SK-N-SH (cell line): ENCODE measurements at places on chromosomes 3 and 15. TPM values are rescaled to one million over a fixed set of nuclear protein-coding genes. Genes with fewer than 3 reads are reported as not detected.

- H3K27ac ChIP-seq, result no peak overlapping the region
- H3K36me3 ChIP-seq, result no peaks in the 10 kb centered on the region
These were observed 57.3 kb upstream of the GRM7 start for GRCh38 chr3:6803619-6804018.

GOLGA8T gene
- polyA plus RNA-seq, result 0.06 TPM in 1 of 2 replicates, not detected in the other

IL20RB gene
- 0.58 and 0.78 TPM in 2 replicates for polyA plus RNA-seq

ANKRD63 gene
- not detected in 2 replicates for polyA plus RNA-seq

NRG4 gene
- polyA plus RNA-seq, result not detected in 2 replicates

DNA sequence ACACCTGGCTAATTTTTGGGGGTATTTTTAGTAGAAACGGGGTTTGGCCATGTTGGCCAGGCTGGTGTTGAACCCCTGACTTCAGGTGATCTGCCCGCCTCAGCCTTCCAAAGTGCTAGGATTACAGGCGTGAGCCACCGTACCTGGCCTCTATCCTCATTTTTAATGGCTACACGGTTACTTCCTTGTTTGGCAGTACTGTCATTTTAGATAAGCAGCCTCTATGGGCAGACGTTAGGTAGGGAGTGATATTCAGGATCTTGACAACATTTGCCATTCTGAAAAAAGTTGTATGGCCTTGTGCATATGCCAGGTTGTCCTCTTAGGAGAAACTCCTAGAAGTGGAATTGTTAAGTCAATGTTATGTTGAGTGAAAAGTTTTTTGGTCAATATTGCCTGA, 141.7 kb downstream of the ITPR1 start:
- no peak overlapping the region for H3K4me3 ChIP-seq
- H3K36me3 ChIP-seq, result 0 out of 2 replicates have a peak, but pooled peaks cover 2% of the 10 kb centered on the region
- DNase-seq, result no peak
- no peaks in the 10 kb centered on the region for H3K27me3 ChIP-seq
- H3K27ac ChIP-seq, result no peak overlapping the region

DNA sequence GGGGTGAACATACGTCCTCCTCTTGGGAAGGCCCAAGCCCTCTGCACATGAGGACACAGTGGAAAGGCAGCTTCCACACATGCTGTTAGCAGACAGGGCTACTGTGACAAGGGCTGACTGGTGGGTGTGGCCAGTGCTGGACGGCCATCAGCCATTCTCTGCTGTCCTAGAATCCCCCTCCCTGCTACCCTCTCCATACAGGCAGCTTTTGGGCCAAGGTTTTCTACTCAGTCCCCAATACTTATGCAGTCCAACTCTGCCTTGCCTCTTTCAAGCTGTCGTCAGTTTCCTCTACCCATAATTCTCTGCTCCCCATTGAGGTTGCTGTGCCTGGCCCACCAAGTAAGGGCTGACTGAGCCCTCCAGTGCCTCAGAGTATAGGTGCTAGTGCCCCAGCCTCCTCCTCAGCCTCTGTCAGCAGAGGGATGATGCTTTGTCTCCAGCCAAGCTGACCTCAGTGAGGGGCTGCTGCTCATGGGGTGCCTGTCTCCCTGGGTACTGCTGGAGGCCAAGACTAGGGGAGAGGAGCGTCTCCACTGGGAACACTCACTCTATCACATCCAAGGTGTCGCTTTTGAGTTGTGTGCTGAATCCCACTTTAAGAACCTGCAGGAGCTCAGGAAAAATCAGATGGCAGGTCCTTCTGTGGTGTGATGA, 2.8 kb downstream of the LOXL1 start:
- no peak overlapping the region for H3K4me3 ChIP-seq
- H3K4me1 ChIP-seq, result peaks cover 59% of the 10 kb centered on the region
- no peak for DNase-seq
- H3K36me3 ChIP-seq, result no peaks in the 10 kb centered on the region
- no peaks in the 10 kb centered on the region for H3K27me3 ChIP-seq

- no peaks in the 10 kb centered on the region for H3K4me1 ChIP-seq
- no peak overlapping the region for H3K4me3 ChIP-seq
- H3K36me3 ChIP-seq, result no peaks in the 10 kb centered on the region
- H3K27ac ChIP-seq, result no peak overlapping the region
- H3K27me3 ChIP-seq, result no peaks in the 10 kb centered on the region
These were observed 632.7 kb downstream of the CADM2 start for GRCh38 chr3:85591451-85591850.

GRCh38 chr15:92652576-92652966, 3.0 kb downstream of the FAM174B start:
- no peak overlapping the region for H3K27ac ChIP-seq
- H3K27me3 ChIP-seq, result no peaks in the 10 kb centered on the region
- no peaks in the 10 kb centered on the region for H3K4me1 ChIP-seq
- no peak for DNase-seq
- no peaks in the 10 kb centered on the region for H3K36me3 ChIP-seq
- H3K4me3 ChIP-seq, result no peak overlapping the region

GRCh38 chr15:24318981-24319380, 356.6 kb upstream of the NPAP1 start:
- H3K27me3 ChIP-seq, result no peaks in the 10 kb centered on the region
- H3K27ac ChIP-seq, result no peak overlapping the region
- H3K4me1 ChIP-seq, result no peaks in the 10 kb centered on the region
- H3K36me3 ChIP-seq, result no peaks in the 10 kb centered on the region

DNA sequence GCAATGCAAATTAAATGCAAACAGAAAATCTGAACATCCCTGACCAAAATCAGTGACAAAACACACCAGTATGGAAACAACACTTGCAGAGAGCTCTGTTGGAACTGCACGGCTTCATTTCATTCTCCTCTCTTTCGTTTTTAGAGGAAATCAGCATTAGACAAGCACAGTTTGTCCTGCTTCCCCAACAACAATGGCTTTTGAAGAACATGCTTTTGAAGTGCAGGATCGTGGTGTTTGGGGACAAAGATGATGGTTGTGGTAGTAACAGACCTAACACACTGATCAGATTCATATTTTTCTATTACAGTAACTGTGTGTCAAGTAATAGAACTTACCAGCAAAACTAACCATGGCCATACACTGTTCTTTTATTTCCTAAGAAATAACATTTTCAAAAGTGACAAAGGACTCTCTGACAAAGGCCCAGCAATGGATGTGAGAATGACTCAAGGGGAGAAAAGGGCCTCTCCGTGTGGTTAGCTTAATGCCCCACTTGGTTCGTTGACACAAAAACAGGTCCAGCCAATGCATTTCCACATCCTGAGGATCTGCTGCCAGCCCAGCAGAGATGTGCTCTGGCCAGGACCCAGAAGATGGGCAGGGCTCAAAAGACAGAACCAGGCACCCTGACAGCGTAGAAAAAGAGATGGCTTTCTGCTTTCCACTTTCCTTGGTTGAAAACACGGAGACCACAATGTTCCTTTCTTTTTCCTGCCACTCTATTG, 84.1 kb downstream of the CCNL1 start:
- 0 out of 2 replicates have a peak, but pooled peaks cover 16% of the 10 kb centered on the region for H3K4me1 ChIP-seq
- no peak overlapping the region for H3K4me3 ChIP-seq
- H3K27ac ChIP-seq, result no peak overlapping the region
- no peaks in the 10 kb centered on the region for H3K27me3 ChIP-seq

GRCh38 chr3:168251371-168251770, 155.6 kb upstream of the GOLIM4 start:
- no peaks in the 10 kb centered on the region for H3K4me1 ChIP-seq
- peaks cover 28% of the 10 kb centered on the region for H3K27me3 ChIP-seq
- H3K36me3 ChIP-seq, result no peaks in the 10 kb centered on the region
- no peak for DNase-seq

DNA sequence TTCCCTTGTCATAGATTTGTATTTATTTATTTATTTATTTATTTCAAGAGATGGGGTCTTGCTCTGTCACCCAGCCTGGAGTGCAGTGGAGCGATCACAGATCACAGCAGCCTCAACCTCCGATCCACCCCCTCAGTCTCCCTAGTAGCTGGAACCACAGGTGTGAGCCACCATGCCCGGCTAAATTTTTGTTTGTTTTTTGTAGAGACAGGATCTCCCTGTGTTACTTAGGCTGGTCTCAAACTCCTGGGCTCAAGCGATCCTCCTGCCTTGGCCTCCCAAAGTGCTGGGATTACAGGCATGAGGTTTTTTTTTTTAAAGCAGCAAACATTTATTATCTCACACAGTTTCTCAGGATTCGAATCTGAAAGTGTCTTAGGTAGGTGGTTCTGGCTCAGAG, 2.5 kb downstream of the TTBK2 start:
- DNase-seq, result no peak
- no peaks in the 10 kb centered on the region for H3K36me3 ChIP-seq
- no peaks in the 10 kb centered on the region for H3K27me3 ChIP-seq
- peaks cover 4% of the 10 kb centered on the region for H3K4me1 ChIP-seq
- no peak overlapping the region for H3K27ac ChIP-seq
- no peak overlapping the region for H3K4me3 ChIP-seq

GRCh38 chr3:68121287-68121686, 466.9 kb upstream of the SUCLG2 start:
- no peaks in the 10 kb centered on the region for H3K27me3 ChIP-seq
- no peak for DNase-seq
- H3K4me3 ChIP-seq, result no peak overlapping the region
- no peaks in the 10 kb centered on the region for H3K36me3 ChIP-seq
